ENCODE measurements at places on chromosomes 2 and 18.

DNA sequence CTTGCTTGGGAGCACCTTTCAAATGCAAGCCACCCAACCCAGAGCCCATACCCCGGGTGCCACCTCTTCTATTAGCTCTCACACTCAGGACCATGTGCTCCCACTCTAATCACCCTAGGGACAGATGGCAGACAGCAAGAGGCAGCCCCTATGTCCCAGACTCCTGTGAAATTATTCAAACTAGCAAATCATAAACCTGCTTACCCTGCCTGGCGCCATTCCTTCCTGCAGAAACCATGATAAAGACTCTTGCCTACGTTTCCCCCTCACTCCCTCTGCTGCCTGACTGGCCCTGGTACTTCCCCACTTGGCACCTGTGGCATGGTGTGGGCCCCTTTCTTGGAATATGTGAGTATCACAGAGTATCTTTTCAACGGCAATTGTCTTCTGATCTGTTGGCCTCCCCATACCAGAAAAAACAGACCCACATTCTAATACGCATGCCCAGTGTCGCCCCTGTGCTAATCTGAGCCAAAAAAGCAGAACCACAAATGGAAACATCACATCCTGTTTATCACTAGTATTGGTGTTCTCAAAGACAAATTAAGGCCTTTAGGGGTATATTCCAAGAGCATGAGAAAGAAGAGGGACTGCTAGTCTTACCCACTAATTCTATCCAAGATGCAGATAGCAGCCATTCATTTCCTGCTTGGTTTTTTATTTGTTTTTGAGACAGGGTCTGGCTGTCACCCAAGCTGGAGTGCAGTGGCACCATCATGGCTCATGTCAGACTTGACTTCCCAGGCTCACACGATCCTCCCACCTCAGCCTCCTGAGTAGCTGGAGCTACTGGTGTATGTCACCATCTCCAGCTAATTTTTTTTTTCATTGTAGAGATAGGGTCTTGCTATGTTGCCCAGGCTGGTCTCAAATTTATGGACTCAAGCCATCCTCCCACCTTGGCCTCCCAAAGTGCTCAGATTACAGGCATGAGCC is 44.1 kb upstream of the TTC39C start:
- no peak for DNase-seq

GRCh38 chr2:96891591-96892333 is 21.9 kb upstream of the SEMA4C start:
- DNase-seq, result peak; percentile 49

GRCh38 chr18:62766266-62766665 is 50.9 kb downstream of the PHLPP1 start:
- no peak for DNase-seq

DNA sequence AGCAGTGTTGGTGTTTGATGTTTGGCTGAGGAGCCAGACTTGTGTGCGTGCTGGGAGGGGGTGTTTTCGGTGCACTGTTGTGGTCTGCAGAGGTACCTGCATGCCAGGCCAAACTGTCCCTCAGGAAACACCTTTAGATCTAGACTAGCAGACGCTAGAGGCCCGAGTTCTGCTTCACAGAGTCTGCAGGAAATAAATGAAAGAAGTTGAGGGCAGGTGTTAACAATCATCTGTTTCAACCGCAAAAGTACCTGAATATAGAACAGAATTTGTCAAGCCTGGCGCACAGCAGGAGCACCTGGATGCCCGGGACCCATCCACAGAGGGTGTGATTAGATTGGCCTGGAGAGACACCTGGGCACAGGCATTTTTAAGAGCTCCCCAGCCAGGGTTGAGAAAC is 40.5 kb upstream of the REL start:
- no peak for DNase-seq

- no peak for DNase-seq
Measured at GRCh38 chr18:1002653-1003178, 98.0 kb downstream of the ADCYAP1 start.

- DNase-seq, result no peak
Measured at GRCh38 chr2:233473386-233473791, 93.2 kb downstream of the USP40 start.

- DNase-seq, result no peak
Measured at GRCh38 chr2:595141-595815, 81.9 kb downstream of the TMEM18 start.

DNA sequence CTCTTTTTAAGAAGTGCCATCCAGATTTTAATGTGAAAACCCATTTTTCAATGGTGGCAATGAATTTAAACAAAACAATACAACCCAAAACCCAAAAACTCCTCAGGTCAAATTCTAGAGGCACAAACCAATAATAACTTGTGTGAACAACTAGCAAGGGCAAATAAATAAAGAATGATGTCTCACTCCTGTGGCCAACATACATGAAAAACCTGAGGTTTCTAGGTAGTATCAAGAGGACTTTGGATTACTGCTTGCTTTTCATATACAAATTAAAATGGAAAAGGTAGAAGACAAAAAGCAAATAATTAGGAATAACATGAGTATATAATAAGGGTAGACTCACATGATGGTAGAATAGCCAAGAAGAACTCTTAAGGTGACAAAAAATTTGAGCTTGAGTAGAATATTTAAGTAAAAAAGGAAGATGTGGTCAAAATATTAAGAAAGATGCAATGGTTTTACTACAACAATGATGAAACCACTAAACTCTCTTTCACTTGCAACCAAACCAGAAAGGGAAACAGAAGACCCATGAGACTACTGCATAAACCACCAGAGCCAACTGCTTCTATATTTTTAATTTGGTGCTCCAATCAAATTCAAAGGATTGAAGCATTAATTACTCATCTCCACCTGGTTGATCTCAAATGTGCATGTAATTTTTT is 53.5 kb downstream of the DARS1 start:
- DNase-seq, result no peak

GRCh38 chr2:236452238-236452637 is 117.4 kb upstream of the ACKR3 start:
- no peak for DNase-seq

- DNase-seq, result no peak
Measured at GRCh38 chr2:218427741-218428140, 8.8 kb downstream of the VIL1 start.

GRCh38 chr2:24893934-24894333 is 26.1 kb downstream of the ADCY3 start:
- no peak for DNase-seq

GRCh38 chr2:145021962-145022665 is 502.2 kb upstream of the ZEB2 start:
- peak; percentile 13 for DNase-seq

DNA sequence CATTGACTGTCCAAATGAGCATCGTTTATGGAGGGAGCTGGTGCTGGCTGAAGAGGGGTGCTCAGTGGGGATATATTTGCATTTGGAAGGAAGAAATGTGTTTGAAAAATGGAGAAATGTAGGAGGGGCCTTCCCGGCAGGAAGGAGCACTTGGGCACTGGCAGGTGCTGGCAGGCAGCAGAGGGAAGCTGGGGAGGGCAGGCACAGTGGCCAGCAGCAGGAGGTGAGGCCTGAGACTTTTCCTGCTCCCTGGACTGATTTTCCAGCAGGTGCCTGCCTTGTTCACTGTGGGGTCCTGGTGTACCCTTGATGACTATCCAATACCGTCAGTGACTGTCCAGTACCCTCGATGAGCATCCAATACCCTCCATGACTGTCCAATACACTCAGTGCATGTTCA is 20.8 kb upstream of the HPCAL1 start:
- no peak for DNase-seq

DNA sequence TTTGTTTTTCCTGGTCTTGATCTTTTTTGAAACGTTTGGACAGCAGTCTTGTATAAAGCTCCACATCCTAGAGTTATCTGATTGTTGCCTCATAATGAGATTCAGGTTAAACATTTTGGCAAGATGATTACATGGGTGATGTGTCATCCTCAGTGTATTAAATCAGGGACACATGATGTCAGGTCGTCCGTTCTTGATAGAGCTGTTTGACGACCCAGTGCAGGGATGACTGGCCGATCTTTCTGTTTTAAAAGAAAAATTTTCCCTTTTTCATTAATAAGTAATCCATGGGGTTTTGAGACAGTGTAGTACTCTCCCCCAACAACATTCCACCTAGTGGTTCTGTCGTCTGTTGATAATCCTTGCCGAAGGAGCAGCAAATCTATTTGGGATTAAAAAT is 44.5 kb upstream of the SERPINB2 start:
- DNase-seq, result no peak

DNA sequence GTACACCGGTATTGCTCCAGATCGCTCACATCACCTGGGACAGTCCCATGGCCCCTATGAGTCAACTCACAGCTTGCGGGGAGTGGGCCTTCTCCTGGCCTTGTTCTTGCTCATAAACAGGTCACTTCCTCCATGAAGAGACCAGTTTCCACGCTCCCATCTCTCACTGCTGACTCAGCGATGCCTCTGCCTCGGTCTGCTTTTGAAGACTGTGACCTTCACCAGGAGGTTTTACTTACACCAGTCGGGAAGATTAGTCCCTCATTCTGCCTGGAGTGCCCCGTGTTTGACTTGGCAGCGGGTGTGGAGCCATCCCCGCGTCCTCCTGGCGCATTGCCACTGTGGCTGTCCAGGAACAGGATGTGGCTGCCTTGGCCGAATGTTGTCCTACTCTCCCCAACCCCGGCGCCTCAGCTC is 159.8 kb downstream of the RHBDD1 start:
- DNase-seq, result no peak

GRCh38 chr2:69177785-69178636 is 165.0 kb downstream of the ANTXR1 start:
- peak; percentile 92 for DNase-seq

- no peak for DNase-seq
Measured at GRCh38 chr2:216217904-216218260, 108.7 kb downstream of the XRCC5 start.

DNA sequence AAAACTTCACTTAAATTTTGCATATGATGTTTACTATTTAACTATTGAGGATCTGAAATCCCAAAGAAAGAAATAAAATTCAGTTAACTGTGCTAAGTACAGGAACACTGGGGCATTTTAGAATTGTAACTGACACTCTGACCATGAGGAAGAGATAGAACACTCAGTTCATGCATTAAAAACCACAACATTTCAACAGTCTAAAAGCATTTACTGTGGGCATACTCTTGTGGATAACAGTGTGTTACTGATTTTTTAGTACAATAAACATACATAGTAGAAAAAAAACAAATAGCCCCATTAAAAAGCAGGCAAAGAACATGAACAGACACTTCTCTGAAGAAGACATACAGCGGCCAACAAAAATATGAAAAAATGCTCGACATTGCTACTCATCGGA is 1122.7 kb upstream of the PIK3C3 start:
- DNase-seq, result no peak

Measured in heart left ventricle (tissue), 16 donors.